ENCODE measurements at places on chromosomes 13 and 19.

GRCh38 chr13:33125821-33126570 lies 109.8 kb downstream of the KL start:
- DNase-seq, result no peak

DNA sequence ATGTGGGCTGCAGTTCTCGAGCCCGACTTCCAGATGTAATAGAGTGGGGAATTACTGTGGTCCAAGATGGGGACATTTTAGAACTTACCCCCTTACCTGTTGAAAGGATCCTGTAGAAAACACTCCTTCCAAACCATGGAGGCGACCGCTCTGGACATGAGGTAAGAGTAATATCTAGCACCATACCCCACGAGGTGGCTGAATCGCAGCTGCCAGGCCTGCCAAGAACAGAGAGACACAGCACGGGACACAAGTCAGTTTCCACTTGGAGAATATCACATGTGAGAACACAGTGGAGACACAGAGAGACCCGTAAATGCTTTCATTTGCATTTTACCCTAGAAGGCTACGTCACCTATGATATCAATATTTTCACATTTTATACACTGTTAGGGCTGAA lies 129.2 kb downstream of the MIPEP start:
- DNase-seq, result no peak

- no peak for DNase-seq
Observed at GRCh38 chr13:74461011-74461410, 326.8 kb upstream of the KLF12 start.

DNA sequence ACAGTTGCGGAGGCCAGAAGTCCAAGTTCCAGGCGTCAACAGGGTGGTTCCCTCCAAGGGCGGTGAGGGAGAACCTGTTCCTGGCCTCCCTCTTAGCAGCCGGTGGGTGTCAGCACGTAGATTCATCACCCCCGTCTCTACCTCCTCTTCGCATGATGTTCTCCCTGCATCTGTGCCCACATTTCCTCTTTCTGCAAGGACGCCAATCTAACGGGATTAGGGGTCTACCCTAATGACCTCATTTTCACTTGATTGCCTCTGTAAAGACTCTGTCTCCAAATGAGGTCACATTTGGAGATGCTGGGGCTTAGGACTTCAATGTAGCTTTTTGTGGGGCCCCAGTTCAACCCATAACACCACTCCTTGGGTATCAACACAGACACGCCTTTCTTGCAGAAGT lies 38.5 kb downstream of the DPF1 start:
- DNase-seq, result no peak

- no peak for DNase-seq
Observed at GRCh38 chr19:17021793-17022590, 4.6 kb downstream of the CPAMD8 start.

GRCh38 chr19:58555920-58556621 lies 1.2 kb upstream of the CHMP2A start:
- no peak for DNase-seq

DNA sequence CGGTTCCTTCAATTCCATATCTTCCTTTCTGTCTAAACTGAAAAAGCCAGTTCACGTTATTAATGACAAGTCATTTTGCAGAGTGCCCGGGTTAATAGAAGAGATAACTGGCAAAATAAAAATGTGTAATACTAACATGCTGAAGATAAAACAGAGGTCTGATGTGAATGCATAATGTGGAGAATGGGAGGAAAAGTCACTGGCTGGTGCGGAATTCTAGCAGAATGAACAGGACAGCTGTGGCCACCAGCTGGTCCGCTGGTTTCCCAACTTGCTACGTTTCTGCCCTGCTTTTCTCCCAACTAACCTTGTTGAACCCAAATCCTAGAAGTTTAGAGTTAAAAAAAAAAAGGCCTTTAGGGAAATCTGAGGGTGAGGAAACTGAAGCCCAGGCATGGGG lies 42.4 kb downstream of the PCDH8 start:
- no peak for DNase-seq

DNA sequence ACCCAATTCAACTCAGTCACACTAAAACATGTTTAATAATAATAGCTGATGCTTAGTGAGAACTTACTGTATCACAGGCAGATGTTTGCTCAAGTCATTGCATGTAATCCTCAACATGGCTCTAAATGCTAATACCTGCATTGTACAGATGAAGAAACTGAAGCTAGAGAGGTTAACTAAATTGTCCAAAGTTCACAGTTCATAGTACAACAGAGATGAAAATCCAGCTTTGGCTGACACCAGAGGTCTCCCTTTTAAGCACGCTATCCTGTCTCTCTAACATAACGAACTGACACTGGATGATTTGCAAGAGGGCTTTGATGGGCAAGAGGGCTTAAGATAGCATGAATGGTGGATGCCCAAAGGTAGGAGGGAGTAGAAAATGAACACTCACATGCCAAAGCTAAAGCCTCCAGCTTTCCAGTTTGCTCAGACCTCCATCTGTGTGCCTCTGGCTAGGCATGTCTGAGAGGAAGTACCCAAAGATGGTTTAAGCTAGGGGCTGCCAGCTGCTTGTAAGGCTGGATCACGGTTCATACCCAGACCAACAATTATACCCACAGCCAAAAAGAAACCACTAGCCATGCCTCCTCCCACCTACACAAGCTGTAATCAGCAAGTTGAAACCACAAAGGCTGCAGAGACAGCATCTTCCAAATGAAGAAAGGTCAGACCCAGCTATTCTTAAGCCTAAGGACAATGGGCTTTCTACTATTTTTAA lies 196.9 kb upstream of the UBL3 start:
- DNase-seq, result no peak

DNA sequence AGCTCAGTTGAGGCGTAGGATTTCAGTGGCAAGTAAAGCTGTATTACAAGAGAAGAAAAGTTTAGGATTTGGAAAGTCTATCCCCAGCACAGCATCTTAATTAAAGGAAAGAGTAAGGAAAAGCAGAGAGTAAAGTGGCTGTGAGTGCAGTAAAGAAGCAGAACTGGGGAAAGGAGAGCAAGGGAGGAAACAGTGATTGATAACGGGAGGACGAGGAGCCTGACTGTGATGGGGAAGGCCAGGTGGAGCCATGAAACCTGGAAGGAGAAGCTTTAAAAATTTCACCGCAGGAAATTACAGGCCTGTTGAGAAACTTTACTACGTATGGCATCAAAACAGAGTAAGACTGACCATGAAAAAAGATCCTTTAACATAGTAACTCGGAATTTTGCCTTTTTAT lies 175.6 kb downstream of the SHISA2 start:
- no peak for DNase-seq

GRCh38 chr13:42173789-42174343 lies 98.1 kb upstream of the AKAP11 start:
- DNase-seq, result no peak

Measured in activated CD4-positive, CD25-positive, alpha-beta regulatory T cell treated with anti-CD3 and anti-CD28 coated beads, Interleukin-2, amount 50 U/mL, for 16 hours (primary cell).